Stimulated activated memory B cell treated with anti-CD40 and anti-IgM and Interleukin-4, amounts not matched to agents 10 μg/mL and 1 μg/mL and 100 μg/mL, for 72 hours (primary cell): ENCODE measurements at places on chromosomes 3 and 15.

DNA sequence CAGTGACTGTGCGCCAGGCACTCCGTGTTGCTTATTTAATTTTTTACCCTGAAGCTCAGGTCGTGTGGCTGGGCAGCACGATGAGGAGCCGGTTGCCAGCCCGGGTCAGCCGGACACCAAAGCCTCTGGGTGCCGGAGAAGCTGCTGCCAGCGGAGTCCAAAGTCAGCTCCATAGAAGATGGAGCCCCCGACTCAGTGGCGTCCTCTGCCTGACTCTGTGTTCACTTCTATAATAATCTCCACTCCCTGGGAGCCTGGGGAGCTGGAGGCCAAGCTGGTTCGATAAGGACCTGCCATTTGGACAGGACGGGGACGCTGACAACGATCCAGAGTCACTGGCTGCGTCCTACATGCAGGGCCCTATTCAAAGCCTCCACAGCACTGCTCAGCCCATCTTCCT is 78.6 kb downstream of the VGLL4 start:
- ATAC-seq: no peak

- no peak for ATAC-seq
These were observed 94.9 kb downstream of the MEX3B start for GRCh38 chr15:81950841-81951414.

- no peak for ATAC-seq
These were observed 16.8 kb downstream of the HACD2 start for GRCh38 chr3:123568034-123568433.

DNA sequence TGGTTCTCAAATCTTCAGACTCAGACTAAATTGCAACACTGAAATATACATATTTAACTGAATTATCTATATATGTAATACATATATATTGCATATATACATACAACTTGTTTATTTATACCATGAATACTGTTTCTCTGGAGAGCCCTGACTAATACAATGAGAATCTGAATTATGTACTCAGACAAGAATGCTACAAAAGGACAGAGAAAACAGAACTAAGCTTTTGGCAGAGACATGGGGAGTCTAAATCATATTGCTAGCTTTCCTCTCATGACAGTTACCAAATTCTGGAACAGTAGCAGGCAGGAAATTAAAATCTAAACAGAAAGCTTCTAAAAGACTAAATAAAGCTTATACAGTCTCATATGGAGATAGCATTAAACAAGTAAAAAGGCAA is 142.4 kb upstream of the KCNMB2 start:
- no peak for ATAC-seq

GRCh38 chr3:65894679-65895453 is 143.9 kb downstream of the MAGI1 start:
- ATAC-seq: no peak

DNA sequence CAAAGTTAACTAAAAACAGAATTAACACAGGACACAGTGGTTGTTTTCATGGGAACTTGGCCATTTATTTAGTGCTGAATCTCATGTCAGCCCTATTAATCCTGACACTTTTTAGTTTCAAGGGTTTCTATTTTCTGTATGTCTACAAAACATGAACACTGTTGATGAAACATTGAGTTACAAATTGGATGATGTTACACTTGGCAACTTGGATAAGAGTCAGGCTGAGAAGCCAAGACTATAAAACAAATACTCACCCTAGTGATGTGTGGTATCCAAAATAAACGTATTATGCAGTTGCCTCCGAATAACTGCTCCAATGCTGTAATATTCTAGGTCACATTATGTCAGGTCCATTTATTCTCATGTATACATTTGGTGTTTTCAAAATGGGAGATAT is 349.6 kb downstream of the ZIC1 start:
- no peak for ATAC-seq

DNA sequence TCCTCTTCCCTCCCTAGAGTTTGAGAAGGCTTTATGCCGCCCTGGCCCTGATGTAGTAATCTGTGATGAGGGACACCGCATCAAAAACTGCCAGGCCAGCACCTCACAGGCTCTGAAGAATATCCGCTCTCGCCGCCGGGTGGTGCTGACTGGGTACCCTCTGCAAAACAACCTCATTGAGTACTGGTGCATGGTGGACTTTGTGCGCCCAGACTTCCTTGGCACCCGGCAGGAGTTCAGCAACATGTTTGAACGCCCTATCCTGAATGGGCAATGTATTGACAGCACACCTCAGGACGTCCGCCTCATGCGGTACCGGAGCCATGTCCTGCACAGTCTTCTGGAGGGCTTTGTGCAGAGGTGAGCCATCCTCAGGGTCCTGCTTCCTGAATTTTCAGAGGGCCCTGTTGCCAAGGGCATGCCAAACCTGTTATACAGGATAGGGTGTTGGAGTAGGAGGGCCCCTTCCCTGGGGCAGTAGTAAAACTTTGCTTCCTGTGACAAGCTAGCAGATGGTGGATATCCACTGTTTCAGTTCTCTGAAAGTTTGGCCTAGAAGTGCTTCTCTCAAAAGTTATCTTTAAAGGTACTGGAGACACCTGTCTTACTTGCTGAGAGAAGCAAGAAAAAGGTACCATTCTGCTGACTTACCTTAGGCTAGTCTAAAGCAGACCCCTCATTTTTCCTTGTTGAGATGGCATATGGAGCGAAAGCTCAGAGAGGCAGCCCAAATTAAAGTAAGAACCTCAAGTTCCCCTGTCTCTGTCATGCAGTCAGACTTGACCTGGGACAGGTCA is 33.7 kb upstream of the TEX264 start:
- no peak for ATAC-seq

DNA sequence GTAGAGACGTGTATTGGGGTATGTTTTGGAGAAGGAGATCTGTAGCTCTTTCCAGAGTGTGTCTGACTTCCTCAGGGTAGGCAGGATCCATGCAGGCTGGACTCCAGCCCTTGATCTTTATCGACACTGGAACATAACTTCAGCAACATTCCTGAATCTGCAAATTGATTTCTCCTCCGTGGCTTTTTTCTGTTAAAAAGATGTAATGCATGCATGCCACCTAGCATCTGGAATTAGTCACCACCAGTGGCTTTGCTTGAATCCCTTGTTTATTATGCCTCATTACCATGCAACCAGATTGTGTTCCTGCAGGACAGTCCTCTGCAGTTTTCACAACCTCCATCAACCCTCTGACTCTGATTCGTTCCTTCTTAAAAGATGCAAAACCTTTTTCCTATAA is 86.1 kb downstream of the CCNL1 start:
- no peak for ATAC-seq

DNA sequence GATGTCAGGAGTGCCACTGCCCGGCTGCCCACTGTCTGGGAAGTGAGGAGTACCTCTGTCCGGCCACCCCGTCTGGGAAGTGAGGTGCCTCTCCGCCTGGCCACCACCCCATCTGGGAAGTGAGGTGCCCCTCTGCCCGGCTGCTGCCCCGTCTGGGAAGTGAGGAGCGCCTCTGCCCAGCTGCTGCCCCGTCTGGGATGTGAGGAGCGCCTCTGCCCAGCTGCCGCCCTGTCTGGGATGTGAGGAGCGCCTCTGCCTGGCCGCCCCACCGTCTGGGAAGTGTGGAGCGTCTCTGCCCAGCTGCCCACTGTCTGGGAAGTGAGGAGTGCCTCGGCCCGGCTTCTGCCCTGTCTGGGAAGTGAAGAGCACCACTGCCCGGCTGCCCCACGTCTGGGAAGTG is 3.3 kb downstream of the COX17 start:
- ATAC-seq: no peak

- no peak for ATAC-seq
These were observed 103.0 kb downstream of the PGPEP1L start for GRCh38 chr15:98904544-98904943.

GRCh38 chr15:45910671-45911070 is 275.8 kb downstream of the SQOR start:
- no peak for ATAC-seq

GRCh38 chr3:182149594-182149993 is 437.9 kb downstream of the SOX2 start:
- ATAC-seq: no peak

GRCh38 chr3:89851974-89852621 is 744.7 kb downstream of the EPHA3 start:
- no peak for ATAC-seq

DNA sequence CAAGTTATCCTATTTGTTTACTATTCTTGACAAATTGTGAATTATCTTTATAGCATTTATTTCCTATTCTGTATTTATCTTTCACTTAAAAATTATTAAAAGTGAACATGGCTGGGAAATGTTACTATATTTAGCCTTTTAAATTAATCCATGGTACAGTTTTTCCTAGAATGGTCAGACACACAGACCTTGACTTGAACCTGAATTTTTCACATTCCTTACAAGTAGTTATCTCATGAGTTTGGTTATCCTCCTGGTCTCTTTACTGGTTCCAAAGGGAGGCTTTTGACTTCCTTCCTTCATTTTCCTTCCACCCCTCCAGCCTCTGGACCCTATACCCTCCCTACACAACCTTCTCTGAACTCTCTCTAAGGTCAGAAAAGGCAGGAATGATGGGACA is 280.6 kb downstream of the SATB1 start:
- no peak for ATAC-seq

GRCh38 chr3:126558336-126559071 is at the start of gene C3orf22:
Gene C3orf22, minus strand, starts transcription at chr3:126558932. Its CDS starts 5,542 bp downstream, at chr3:126553390.
- ATAC-seq: no peak

GRCh38 chr3:20924646-20925385 is 738.8 kb upstream of the SGO1 start:
- ATAC-seq: no peak

DNA sequence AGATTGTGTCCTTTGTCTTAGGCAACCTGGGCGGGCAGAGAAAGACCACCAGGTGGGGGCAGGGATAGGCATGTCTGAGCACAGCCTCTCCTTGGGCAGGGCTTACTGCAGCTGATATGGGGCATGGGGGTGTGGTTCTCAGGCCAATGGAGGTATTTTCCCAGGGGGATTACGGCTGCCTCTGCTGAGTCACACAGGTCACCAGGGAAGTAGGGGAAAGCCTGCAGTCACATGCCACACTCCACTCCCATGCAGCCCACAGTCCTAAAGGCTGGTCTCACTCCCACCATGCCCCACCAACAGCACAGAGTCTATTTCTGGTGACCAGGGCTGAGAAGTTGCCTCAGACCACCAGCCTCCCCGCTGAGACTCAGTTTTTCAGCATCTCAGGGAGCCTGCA is 466.4 kb downstream of the DIPK2A start:
- peak; percentile 41 for ATAC-seq

DNA sequence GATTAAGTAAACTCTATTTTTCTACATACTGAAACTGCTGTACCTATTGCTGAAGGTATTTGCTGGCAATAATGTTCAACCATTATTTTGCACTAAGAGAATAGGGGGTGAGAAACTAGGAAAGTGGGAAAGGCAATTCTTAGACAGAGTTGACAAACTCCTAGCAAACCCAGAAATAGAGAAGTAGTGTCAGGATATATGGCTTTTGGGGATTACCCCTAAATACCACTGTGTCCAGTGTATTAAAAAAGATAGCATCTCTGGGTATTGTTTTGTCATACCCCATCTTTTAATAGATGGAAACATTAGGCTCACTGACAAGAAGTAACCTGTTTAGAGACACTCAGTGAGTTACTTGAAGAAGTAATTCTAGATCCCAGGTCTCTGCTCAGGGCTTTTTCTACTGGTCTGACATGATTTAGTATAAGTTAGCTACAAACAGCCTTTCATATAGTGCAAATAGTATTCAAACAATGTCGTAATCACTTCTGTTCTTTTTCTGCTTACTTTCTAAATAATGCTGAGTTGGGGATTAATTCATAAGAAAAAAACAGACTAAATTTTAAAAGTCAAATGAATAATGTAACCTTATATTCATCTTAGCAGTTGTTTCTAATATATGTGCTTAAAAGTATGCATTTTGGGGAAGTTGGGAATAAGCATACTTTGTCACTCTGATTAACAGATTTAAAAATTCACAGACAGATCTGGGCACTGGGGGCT is 107.2 kb downstream of the IL1RAP start:
- ATAC-seq: no peak

- no peak for ATAC-seq
These were observed 29.1 kb upstream of the SUCLG2 start for GRCh38 chr3:67683522-67683921.

- no peak for ATAC-seq
These were observed 90.5 kb downstream of the IGF1R start for GRCh38 chr15:98738689-98739401.

DNA sequence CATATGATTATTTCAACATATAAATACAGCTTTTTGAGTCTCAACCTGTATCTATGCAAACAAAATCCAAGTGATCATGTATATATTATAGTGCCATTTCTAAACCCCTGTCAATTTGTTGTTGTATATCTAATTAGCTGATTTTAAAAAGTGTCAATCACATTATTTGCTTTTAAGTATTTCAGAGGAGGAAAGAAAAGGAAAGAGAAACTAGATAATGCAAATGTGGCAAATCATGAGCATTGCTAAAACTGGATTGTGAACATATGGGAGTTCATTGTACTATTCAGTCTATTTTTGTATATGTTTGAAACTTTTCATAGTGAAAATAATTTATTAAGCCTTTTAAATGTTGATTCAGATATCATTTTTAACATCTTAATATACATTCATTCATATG is 190.7 kb downstream of the ZIC4 start:
- ATAC-seq: no peak

GRCh38 chr3:88879905-88880304 is 227.5 kb upstream of the EPHA3 start:
- ATAC-seq: peak; percentile 22

- ATAC-seq: no peak
These were observed 28.7 kb upstream of the ZNF148 start for GRCh38 chr3:125403789-125404188.

DNA sequence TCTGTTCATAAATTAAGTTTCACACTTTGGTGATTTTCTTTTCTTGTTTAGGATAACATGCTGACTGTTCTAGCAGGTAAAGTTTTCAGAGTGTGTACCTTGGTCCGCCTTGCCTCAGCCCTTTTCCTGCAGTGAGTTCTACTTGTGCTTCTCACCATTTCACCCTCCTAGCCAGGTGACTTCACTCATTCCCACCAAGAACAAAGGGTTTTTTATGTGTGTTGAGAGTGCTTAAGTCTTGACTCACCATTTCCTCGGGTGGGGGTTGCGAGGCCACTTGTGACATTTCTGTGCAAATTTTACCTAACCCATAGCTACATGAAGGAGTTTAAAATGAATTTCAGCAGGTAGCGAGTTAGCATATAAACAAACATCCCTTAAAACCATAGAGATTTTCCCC is 81.4 kb downstream of the C3orf38 start:
- ATAC-seq: no peak

DNA sequence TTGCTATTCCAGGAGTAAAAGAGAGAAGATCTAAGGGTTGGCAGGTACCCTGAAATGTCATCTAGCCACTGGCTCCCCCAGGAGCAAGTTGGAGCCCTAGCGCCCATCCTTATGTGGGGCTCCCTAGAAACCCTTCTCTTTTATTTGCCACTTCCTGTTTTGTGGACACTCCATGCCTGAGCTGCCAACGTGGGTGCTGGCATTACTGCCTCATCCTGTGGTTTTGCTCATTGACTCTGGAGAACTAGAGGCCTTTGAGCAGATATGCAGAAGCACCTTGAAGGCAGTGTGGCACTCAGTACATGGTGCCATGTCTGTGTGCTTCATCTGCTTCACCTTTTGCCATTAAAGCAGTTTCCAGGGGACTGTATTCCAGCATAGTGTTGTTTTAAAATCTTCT is 8.1 kb downstream of the EDEM1 start:
- ATAC-seq: peak; percentile 5
